ENCODE measurements at places on chromosomes 2 and 18. TPM values are rescaled to one million over a fixed set of nuclear protein-coding genes. Genes with fewer than 3 reads are reported as not detected.

Gene CCDC74B
- 1.8 TPM for total RNA-seq

Gene AQP12B
- total RNA-seq = not detected

Gene IMMT
- 68.4 TPM for total RNA-seq

Gene BMPR2
- 51.2 TPM for total RNA-seq

Gene NT5DC4
- total RNA-seq = not detected

Gene UGT1A5
- total RNA-seq = not detected

Gene CFC1
- total RNA-seq = not detected
